ENCODE measurements at places on chromosomes 5 and 9.

DNA sequence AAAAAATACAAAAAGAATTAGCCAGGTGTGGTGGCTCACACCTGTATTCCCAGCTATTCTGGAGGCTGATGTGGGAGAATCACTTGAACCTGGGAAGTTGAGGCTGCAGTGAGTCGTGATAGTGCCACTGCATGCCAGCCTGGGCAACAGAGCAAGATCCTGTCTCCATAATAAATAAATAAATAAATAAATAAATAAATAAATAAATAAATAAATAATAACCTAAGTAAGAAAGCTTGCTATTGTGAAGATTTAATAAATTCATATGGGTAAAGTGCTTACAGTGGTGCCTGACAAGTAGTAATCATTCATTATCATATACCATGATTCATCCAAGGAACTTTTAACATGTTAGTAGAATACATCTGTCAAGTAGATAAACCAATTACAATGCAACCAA is 13.4 kb downstream of the SVEP1 start:
- DNase-seq, result no peak

- DNase-seq, result no peak
Observed at GRCh38 chr9:36845844-36846243, 188.2 kb downstream of the PAX5 start.

GRCh38 chr5:68041293-68041692 is 174.3 kb upstream of the PIK3R1 start:
- no peak for DNase-seq

DNA sequence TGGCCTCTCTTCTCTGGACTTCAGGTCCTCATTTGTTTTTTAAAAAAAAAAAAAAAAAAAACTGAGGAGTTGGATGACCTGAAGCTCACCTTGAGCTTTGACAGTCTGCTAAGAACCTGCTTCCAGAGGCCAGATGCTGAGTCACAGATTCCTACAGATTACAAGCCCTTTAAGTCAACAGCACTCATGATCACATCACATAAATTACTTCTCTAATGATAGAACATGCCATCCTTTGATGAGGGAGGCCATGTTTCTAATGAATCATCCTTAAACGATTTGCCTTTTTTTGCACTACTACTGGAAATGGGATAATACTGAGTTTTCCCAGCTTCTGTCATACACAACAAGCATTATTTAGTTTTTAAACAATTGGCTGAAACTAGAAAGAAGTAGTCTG is 34.2 kb upstream of the MYOT start:
- DNase-seq, result no peak

DNA sequence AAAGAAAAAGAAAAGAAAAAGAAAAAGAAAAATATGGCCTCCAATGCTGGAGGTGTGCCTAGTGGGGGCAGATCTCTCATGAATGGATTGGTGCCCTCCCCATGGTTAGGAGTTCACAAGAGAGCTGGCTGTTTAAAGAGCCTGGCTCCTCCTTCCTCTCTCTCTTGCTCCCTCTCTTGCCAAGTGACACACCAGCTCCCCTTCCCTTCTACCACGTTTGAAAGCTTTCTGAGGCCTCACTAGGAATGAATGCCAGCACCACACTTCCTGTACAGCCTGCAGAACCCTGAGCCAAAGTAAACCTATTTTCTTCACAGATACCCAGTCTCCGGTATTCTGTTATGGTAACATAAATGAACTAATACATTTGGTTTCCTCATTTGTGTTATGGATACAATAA is 14.4 kb upstream of the GALNT10 start:
- no peak for DNase-seq

- DNase-seq, result no peak
Observed at GRCh38 chr5:59142927-59143326, 560.1 kb downstream of the RAB3C start.

GRCh38 chr5:71588533-71588885 is 1.4 kb downstream of the MCCC2 start:
- no peak for DNase-seq

GRCh38 chr9:135241381-135242048 is 154.0 kb downstream of the OLFM1 start:
- DNase-seq, result no peak

GRCh38 chr5:54703133-54703532 is 185.6 kb downstream of the SNX18 start:
- no peak for DNase-seq

DNA sequence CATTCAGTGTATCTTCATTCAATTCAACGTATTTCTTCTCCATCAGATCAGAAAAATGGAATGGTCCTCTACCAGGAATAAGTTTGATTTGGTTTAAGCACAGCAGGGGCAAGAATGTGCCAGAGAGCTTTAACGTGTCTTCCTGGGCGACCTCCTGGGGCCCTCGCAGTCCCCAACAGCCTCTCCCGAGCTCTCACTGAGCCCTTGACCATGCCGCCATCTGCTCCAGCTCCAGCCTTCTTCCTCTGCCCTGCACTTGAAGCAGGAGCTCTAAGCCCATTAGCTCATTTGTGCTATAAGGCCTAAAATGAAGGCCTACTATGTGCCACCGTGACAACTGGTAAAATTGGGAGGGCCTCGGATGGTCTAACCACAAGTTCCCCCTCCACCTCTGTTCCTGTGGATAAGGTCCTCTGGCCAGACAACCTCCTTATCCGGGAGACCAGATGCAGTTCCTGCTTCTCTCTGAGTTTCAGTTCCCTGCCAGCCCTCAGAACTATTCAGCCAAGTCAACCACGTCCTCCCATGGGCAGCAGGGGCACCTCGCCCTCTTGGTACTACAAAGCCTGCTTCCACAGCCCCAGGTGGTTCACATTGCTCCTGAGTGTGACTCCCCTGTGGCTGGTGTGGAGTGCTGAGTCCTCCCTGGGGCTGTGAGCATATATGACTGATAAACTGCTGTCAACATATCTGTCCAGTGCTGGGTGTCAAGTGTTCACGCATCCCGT is 35.8 kb downstream of the C5orf15 start:
- DNase-seq, result peak; percentile 61

GRCh38 chr5:38739011-38739704 is 106.7 kb upstream of the OSMR start:
- DNase-seq, result no peak

GRCh38 chr5:123454259-123454911 is 31.2 kb upstream of the CEP120 start:
- DNase-seq, result no peak

- DNase-seq, result no peak
Observed at GRCh38 chr5:159631001-159631400, 285.3 kb upstream of the ADRA1B start.

DNA sequence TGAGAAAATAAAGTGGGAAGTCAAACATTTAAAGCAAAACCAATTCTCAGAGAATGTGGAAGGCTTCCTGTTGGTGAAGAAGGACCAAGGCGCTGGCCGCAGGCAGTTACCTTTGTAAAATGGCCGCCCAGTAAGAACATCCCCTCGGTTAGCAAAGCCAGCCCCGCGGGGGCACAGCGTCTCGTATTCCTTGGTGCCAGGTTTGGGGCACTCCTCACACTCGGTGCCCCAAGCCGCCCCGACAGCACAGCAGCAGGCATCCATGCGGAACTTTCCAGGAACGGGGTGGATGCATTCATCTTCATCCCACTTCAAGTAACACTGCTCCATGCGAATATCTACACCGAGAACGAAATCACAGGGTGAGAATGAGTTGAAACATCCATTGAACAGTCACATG is 192.8 kb downstream of the FBN2 start:
- DNase-seq, result no peak

- DNase-seq, result peak; percentile 11
Observed at GRCh38 chr5:453725-454481, 10.9 kb downstream of the EXOC3 start.

- DNase-seq, result no peak
Observed at GRCh38 chr5:56751572-56752313, 63.6 kb upstream of the MAP3K1 start.

GRCh38 chr5:144048259-144048856 is 122.1 kb downstream of the YIPF5 start:
- no peak for DNase-seq

DNA sequence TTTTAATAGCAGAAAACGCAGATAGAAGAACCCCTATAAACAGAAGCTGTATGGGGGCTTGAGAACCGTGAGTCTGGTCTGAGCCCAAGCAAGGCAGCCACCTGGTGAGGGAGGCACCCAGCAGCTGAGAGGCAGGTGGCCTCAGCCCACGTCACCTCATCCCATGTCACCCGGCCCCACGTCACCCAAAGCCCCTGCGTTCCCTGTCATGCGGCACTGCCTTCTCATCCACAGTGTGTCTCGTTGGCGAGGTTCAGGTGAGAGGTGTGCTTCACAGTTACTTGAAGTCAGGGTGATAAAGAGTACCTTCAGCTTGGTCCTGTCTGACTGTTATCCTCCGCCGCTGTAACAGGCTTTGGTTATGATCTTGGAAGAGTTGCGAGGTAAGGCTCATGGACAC is 80.6 kb upstream of the IRX4 start:
- no peak for DNase-seq

DNA sequence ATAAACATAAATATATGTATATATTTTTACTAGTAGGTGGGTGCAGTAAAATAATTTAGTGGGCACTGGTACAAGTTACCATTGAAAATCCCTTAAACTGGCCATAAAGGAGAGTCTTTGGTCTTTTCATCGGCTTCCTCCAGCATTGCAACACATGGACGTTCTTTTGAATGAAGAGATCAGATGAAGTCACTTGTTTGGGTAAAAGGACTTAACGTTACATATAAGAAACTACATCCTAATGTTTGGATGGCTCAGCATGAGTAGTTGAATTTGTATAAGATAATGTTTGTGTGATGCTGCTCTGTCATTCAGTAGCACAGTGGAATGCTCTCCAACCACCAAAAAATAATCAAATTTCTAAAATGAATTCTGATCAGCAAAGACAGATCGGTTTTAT is 31.6 kb downstream of the AFAP1L1 start:
- DNase-seq, result no peak

DNA sequence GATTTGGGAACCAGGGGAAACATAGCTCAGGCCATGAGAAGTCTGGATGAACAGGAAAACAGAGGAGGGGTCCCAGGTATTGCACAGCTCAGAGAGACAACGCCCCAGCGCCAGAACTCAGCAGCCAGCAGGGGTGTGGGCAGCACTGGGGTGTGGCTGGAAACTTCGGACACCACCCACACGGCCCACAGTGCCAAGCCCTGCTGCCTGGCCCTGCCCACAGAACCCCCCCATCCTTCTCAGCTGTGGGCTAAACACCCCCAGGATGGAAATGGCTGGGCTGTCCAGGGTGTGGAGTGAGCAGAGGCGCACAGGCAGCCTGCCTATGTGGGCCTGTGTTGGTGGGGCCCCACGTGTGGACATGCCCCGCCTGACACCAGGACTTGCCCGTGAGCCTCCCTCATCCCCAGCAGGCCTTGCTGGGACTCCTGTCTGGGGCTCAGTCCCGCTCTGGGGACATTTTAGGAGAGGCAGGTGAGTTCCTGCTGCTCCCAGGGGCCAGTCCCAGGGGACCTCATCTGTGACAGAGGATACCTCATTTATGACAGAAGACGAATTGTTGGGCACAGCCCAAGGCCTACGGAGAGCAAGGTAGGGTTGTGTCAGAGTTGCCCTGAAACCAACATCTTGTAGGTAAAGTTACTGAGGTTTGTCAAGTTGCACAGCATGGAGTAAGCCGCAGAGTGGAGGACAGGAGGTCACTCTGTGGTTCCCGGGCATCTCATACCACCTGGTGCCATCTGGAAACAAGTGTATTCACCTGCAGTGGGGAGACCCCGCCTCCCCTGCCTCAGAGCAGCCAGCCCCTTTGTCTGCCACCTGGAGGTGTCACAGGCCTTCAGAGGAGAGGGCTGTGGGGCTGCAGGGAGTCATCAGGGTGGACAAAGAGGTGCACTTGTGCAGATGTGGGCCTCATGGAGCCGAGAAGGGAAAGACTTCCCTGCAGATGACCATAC is 183.2 kb downstream of the AUH start:
- no peak for DNase-seq

DNA sequence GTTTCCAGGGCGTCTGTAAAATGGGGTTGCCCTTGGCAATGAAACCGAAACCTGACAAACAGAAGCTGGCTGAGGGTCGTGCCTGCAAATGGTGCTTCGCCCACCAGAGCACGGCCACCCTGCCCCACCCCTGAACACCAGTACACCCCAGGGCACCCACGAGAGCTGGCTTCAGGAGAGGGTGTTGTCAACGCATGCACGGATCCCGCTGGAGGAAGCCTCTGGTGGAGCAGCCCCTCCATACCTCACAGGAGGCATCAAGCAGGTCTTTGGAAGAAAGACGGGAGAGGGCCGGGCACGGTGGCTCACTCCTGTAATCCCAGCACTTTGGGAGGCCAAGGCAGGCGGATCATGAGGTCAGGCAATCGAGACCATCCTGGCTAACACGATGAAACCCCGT is 8.6 kb downstream of the SLC6A3 start:
- DNase-seq, result no peak

DNA sequence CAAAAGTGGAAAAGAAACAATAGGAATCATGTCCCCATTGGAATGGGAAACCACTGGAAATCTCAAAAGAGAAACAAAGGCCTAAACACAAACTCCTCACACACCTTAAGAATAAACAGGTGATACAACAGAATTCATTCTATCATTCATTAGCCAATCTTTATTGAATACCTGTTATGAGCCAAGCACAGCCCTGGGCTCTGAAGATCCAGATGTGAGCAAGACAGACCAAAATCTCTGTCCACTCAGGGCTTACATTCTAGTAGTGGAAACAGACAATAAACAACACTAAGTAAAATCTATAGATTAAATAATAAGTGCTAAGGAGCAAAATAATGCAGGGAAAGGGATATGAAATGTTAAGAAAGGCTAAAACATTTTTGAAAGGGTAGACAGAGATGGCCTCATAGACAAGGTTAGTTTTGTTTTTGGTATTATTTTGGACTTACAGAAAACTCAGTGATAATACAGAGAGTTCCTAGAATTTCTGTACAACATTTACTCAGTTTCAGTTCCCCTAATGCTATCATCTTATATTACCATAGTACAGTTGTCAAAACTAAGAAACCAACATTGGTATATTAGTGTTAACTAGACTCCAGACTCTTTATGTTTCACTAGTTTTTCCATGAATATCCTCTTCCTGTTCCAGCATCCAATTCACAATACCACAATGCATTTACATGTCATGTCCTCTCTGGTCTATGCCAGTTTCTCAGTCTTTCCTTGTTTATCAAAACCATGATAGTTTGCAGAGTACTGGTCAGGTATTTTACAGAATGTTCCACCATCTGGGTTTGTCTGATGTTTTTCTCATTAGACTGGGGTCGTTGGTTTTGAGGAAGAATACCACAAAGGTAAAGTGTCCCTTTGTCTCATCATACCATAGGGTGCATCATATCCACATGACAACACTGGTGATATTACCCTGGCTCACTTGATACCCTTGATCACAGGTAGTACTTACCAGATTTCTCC is 103.7 kb downstream of the SIL1 start:
- no peak for DNase-seq

GRCh38 chr5:93300945-93301344 is 280.1 kb downstream of the NR2F1-AS1 start:
- no peak for DNase-seq

GRCh38 chr5:81760521-81760920 is 9.6 kb upstream of the SSBP2 start:
- DNase-seq, result no peak

GRCh38 chr9:2622461-2623287 is 1.1 kb downstream of the VLDLR start:
- DNase-seq, result peak; percentile 22

GRCh38 chr5:105263515-105263914 is 1700.9 kb upstream of the NUDT12 start:
- no peak for DNase-seq

GRCh38 chr5:32443541-32444430 is 754 bp downstream of the ZFR start:
- no peak for DNase-seq

Data from activated B cell treated with CpG ODN at 0.5 μM for 24 hours (primary cell).